NCI-H1417 (cell line): ENCODE measurements at places on chromosomes 5 and 9.

GRCh38 chr5:149416987-149417710 is 38.1 kb upstream of the IL17B start:
- no peak for DNase-seq

DNA sequence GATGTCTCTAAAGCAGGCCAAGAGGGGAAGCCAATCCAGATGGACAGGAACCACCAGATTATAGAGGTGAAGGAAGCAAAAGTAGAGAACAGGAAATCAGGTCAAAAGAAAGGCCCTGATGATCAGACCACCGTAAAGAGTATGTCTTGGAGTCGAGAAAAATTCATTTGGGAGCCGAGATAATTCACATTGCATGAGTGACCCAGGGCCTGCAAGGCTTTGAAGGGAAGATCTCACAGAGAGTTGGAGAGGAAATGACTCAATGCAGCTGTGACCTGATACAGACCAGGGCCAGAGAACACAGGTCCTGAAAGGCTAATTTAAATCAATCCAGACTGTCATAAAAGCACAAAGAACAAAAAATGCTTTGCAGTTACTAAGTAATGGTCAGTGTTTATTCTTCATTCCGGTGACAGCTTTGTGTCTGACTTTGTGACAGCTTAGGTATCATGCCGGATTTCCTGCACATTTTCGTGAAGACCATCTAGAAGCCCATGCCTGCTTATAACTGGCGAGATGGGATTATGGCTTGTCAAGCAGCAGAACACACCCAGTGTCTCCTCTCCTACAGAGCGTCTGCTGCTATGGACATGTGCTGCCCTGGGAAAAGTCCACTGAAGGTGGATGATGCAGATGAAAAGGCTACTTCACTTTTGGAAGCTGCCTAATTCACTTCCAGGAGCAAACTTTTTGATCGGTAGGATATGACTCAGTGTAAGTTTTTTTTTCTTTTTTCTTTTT is 5.8 kb upstream of the ACTBL2 start:
- no peak for DNase-seq

- no peak for DNase-seq
Measured at GRCh38 chr9:7180247-7180646, 422.5 kb downstream of the KDM4C start.

- no peak for DNase-seq
Measured at GRCh38 chr5:87277279-87277835, 9.7 kb downstream of the RASA1 start.

GRCh38 chr9:137044037-137044436 is 1.9 kb downstream of the NPDC1 start:
- DNase-seq: peak; percentile 51

DNA sequence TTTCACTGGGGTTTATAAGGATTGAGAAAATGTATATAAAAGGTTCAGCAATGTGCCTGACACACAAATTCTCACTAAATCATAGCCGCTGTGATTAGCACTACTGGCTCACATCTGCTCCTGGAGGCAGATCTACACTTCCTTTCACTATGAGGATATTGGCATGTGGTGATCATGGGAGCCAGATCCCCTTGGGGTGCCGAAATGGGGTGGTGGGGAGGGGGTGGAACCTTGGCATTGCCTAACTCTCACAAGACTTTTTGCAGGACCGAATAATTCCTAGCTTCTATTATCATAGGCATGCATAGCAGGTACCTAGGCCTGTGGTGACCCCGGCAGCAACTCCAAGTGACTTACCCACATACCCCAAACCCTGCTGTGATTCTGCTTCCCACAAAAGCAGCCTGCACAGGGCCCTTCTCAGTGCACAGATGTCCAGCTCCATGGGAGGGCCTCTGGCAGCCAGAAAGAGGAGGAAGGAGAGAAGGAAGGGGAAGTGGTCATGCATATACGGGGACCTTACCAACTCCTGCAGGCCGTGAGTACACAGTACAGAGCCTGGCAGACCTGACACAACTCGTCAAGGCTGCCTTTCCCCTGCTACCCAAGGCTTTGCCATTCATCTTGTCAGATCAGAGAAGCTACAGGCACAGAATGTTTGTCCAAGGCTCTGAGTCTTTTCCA is 61.3 kb upstream of the IQGAP2 start:
- no peak for DNase-seq

DNA sequence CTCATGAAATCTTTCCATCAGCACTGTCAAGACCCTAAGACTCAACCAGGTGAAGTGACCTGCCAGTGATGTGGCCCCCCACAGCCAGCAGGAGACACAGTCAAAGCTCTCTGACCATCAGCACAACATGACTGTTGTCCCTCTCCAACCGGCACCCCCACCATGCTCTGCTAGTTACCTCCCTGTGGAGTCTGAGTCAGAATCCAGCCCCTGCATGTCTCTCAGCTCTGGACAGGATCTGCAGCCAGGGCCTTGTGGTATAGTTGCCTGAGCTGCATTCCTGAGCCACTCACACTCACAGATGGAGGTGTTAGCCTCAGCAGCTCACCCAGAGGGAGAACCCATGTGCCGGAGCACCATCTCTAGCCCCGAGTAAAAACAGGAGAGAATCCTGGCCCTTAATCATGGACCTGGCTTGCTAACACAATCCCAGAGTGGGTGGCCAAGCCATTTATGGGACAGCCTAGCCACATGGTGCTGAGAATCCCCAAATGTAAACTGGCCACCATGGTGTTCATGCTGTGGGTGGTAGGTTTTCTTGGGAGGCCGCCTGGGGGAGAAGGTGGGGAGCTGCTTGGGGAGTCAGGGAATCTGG is 237.8 kb downstream of the PAPPA start:
- DNase-seq: no peak

GRCh38 chr5:136717917-136718316 is 352.6 kb upstream of the TRPC7 start:
- DNase-seq: no peak

GRCh38 chr9:96680812-96681499 is 25.8 kb upstream of the PRXL2C start:
- no peak for DNase-seq

DNA sequence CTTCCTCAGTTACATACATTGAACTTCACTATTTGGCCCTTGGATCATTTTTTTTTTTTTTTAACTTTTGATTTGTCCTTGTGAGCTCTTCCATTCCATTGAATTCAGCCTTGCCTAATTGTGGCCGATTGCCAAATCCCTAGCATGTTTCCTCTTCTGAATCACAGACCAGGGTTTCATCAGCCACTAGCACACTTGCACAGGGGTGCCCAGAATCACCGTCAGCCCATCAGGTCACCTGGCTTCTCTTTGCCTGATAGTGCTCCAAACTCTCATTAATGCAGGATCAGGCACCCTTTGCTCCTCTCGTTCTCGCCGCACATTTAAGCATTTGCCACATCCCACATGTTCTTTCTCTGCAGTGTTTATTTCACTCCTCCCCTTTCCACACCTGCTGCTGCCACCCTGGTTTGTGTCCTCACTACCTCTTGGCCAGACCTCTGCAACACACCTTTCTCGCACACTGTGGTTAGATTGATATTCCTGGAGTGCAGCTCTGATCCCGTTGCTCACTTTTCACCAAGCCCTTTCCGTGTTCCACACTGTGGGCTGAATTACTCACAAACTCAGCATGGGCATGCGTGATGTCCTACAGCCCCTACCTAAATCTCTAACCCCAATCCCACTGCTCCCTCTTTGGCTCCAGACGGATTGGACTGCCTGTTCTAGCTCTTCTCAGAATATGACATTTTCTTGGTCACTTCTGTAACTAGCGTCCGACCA is 9.8 kb downstream of the PIK3R1 start:
- DNase-seq: no peak

DNA sequence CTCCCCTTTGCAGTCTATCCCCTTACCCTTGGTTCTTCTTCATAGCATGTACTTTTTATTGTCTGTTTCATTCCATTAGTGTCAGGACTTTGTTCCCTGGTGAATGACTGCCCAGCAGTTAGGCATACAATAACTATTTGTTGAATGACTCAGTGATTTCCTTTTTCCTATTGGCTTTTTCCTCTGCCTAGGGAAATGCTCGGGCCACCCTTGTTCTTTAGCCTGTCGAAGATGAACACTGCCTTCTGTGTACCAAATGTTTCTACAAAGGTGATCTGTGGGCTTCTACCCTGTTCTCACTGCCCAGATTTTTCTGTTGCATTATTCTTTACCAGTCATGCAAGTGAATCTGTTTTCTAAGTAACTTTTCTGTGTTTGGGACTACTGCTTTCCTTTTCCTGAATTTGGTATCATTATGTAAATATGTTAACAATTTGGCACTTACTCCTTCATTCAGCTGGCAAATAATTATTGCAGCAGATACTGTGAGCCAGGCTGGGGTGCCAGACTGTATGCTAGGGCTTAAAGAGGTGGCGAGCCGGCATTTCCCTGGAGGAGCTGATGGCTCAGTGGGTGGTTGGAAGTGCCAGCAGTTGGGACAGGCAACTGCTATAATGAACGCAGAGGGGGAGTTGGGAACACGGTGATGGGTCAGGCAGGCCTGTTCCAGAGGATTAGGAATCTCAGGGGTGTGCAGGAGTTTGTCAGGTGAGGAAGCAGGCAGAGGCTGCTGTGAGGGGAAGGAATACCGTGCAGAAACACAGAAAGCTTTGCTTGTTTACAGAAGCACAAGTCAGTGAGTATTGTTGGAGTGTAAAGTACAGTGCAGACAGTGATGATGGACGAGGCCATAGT is 30.6 kb downstream of the KDM4C start:
- no peak for DNase-seq

DNA sequence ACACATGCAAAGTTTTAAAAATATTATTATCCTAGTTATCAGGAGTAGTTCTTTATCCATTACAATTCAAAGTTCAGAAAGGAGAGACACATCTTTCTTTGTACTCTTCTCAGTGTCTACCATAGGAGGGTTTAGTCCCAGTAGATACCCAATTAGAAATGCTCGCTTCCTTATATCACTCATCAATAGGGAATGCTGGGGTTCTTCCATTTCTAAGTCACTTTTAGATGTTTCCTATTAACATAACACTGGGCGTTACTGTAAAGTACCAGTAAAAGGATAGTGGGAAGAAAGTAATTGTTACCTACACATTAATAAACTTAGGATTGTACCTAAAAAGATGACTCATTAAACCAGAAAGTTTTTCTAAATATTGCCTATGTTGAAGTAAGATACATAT is 348.3 kb upstream of the CDH6 start:
- no peak for DNase-seq

DNA sequence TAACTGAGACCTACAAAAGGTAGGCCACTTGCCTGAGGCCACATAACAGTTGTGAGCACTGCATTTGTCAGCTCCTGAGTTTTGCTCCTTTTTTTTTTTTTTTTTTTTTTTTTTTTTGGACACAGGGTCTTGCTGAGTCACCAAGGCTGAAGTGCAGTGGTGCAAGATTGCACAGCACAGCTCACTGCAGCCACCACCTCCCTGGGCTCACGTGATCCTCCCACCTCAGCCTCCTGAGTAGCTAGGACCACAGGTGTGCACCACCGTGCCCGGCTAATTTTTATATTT is 37.1 kb downstream of the LAMC3 start:
- no peak for DNase-seq

DNA sequence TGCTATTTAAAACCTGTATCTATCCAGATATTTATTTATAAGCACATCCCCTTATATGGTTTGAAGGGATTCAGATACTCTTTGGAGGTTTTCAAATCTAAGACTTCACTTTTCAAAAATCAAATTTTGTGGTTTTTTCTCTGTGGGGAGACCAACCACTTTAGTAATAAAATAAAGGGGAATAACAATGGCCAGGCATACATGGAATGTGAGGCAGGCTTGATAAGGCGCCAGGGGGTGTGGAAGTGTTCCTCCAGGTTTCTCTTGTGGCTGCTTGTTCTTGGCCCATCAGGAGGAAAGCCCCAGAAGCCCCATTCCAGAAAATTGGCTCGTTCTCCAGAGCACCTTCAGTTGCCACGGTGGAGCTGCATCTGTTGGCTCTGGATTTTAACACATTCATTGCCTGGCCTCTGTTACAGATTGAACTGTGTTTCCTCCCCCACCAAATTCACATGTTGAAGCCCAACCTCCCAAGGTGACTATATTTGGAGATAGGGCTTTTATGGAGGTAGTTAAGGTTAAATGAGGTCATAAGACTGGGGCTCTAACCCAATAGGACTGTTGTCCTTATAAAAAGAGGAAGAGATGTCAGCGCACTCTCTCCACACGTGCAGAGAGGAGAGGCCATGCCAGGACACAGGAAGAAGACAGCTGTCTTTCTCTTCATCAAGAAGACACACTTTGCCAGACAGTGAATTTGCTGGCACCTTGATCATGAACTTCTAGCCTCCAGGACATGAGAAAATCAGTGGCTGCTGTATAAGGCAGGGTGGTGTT is 195.9 kb downstream of the TMEM38B start:
- DNase-seq: no peak

DNA sequence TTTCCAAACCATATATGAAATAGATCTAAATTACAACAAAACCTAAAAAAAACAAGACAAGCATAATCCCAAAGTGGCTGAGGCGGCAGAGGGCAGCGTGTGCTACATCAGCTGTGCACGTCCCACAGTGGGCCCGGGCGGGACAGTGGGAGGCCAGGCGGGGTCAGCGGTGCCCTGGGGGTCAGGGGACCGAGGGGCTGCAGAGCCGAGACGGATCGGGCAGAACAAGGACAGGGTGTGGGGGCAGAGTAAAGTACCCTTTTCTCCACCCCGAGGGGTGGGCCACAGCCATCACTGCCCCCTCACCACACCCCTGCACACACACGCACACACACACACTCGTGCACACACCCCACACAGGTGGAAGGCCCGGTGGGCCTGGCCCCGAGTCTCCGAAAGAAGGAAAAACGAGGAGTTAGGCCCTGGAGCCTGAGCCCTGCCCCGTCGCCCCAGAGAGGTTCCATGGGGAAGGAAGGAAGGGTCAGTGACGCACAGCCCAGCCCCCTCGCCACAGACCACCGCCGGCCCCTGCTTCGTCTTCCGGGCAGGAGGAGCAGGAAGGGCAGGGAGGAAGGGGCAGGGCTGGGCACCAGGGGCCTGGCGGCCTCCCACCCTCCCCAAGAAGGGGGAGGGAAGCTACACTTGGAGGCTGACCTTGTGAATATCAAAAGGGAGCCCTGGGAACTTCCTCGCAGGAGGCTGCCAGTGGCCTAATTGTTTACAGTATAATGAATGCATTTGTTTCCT is 49.6 kb upstream of the UBAC1 start:
- DNase-seq: no peak

GRCh38 chr5:79878136-79878679 is 112.9 kb downstream of the MTX3 start:
- DNase-seq: no peak

GRCh38 chr9:110808599-110808980 is 140.0 kb downstream of the MUSK start:
- DNase-seq: no peak

GRCh38 chr5:172266676-172267092 is 16.9 kb downstream of the UBTD2 start:
- DNase-seq: no peak

GRCh38 chr9:4661165-4661564 is 929 bp upstream of the PLPP6 start:
- DNase-seq: no peak
